HFFc6 (cell line): ENCODE measurements at places on chromosomes 5 and 9. TPM values are rescaled to one million over a fixed set of nuclear protein-coding genes. Genes with fewer than 3 reads are reported as not detected.

GRCh38 chr5:77638763-77639671 lies 504 bp upstream of the OTP start:
- no peak for DNase-seq

- DNase-seq, result peak; percentile 76
Observed at GRCh38 chr9:129174724-129175514, 3.1 kb downstream of the IER5L start.

CDC14B gene
- 12.4 to 14.3 TPM (median 14.3 TPM) in 3 replicates for total RNA-seq

WNT8A gene
- not detected in 3 replicates for total RNA-seq

IGIP gene
- 3.5 to 6.3 TPM (median 5.6 TPM) in 3 replicates for total RNA-seq

DNA sequence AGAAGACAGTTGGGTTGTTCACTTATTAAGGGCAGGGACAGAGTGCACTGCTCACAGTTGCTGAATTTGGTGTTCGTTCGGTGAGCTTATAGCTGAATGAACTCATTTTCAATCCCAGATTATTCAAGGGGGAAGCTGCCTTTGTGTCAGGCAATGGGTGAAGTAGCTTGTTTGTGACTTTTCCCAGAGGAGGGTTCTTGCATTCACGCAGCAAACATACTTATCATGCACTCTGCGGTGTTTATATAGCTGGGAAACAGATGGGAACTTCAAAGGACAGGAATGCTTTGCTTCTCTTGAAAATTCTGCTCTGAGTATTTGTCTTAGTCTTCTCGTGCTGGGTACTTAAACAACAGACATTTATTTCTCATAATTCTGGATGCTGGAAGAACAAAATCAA lies 64.7 kb upstream of the ABCA1 start:
- DNase-seq, result no peak

DNA sequence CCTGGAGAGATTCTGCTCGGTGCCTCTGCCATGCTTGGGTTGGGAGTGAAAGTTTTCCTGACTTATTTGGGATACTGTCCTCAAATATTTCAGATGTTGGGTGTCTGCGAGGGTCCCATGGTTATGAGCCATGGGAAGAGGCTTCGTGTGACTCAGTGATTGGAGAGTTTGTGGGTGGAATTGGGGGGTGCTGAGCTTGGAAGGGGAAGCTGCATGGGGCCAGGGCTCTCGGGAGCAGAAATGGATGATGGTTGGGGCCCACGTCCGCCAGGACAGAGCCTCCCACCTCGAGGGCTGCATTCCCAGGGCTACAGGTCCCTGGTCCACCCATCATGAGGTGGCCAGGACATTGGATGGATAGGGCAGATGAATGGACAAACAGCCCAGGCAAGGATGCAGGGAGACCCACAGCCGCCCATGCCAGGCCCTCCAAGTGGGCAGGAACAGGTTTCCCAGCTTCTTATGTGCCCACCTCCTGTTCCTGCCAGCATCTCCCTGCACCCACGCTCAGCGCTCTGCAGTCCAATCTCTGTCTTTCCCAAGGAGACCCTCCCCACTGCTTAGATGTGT lies 5.5 kb downstream of the OBP2B start:
- no peak for DNase-seq

DMGDH gene
- total RNA-seq, result 0.18 TPM in 1 of 3 replicates, not detected in the others

DNA sequence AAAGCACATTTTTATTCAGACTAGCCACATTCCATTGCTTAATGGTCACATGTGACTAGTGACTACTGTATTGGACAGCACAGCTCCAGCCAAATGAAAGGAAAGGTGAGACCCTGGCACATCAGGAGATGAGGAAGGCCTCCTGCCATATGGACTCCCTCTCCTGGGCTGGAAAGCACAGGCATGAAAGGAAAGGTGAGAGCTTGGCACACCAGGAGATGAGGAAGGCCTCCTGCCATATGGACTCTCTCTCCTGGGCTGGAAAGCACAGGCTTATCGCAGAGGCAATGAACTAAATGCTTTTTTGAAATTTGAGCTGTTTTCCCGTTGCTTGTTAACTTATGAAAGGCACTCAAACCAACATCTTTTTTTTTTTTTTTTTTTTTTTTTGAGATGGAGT lies 144.8 kb upstream of the SLC12A2 start:
- no peak for DNase-seq

GRCh38 chr5:90227683-90228082 lies 181.9 kb downstream of the CETN3 start:
- DNase-seq, result no peak

DNA sequence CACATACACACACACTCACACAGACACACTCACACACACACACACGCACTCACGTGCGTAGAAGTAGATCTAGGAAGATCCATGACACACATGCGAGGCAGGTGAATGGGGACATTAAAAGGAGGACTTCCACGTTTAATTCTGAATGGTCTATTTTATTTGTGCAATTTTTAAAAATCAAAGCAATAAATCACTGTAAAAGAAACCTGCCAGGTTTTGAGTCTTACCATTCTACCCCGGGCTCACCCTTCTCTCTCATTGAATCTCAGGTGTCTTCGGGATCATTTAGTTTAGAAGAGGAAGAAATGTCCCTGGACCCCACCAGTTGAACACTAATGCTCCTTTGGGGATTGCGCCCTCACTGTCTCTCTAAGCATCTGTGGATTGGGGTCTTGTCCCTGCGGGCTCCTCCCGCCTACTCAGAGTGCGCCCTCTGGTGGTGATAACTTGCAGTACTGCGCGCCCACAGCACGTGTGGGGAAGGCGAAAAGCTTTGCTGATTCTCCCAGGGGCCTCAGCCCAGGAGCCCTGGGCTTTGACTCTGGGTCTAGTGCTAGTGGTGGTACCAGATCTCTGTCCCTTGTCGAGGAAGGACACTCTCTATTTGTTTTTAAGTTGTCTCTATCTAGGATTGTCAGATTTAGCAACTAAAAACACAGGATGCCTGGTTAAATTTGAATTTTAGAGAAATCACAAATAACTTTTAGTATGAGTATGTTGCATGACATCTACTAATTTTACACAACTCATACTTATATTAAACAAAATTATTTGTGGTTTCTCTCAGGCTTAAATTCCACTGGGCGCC lies 34.8 kb downstream of the BOD1 start:
- DNase-seq, result no peak

DNA sequence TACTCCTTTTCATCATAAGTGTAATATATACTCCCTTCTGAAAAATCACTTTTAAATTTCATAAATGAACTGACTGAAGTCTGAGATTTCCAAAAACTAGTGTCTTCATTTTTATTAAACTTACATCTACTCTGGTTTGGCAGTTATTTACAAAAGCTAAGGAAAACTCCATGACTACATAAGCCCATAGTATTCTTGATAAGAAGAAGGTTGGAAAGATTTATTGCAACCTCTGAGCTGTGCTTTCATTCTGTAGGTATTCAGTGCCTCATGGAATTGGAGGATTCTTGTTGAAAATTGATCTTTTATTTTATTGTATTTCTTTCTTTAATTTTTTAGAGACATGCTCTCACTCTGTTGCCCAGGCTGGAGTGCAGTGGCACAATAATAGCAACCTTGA lies 41.7 kb downstream of the GNAQ start:
- DNase-seq, result no peak

DNA sequence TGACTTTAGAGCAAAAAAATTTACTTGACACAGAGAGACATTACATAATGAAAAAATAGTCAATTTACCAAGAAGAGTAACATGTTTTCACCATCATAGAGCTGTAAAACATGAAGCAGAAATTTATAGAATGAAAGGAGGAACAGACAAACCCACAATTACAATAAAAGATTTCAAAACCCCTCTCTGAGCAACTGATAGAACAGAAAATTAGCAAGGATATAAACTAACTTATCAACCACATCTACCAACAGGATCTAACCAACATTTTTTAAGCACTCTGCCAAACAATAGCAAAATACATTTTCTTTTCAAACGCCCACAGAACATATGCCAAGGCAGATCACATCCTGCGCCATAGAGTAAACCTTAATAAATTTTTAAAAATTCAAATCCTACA lies 17.9 kb downstream of the SLCO4C1 start:
- no peak for DNase-seq

DNA sequence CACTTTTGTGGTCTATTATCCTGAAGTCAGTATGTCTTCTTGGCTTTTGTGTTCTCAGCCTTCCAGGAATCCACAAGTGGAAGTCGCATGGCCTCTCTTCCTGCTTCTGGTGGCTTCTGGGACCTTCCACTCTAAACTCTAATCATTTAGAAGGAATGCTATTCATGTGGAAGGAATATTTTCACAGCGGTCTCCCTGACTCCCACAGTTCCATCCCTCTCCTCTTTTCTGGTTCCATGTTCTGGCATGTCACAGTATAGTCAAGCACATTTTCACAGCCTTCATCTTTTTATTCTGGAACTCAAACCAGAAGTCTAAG lies 7.3 kb upstream of the RAI14 start:
- DNase-seq, result no peak

DNA sequence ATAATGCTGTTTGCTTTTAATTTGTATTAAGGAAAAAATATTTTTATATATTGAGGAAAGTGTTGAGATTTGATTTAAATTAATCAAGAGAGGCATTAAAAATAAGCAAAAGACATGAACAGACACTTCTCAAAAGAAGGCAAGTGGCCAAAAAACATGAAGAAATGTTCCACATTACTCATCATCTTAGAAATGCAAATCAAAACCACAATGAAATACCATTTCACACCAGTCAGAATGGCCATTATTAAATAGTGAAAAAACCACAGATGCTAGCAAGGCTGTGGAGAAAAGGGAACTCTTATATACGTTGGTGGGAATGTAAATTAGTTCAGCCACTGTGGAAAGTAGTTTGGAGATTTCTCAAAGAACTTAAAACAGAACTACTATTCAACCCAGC lies 45.9 kb downstream of the RANBP17 start:
- peak; percentile 83 for DNase-seq

GRCh38 chr5:103476811-103477210 lies 85.8 kb downstream of the NUDT12 start:
- DNase-seq, result no peak

MLLT3 gene
- 18.4 to 25.2 TPM (median 23.5 TPM) in 3 replicates for total RNA-seq

PCDHGC4 gene
- 0.36 to 0.59 TPM (median 0.53 TPM) in 3 replicates for total RNA-seq

DNA sequence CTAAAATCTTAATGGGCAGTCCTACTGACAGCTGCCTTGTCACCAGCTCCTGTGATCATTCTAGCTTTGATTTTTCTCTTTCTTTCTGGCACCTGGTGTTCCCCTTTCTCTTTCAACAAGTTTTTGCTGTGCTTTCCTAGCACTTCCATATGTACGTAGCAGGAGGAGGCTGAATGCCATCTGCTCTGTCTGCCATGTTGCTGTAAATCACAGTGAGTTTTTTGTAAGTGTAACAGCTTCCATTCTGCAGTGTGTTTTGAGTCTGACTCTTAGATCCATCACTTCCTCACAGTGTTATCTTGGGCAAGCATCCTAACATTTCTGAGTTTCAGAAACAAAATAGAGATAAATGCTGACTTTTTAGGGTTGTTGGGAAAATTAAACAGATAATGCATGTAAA lies 247.9 kb downstream of the DOCK8 start:
- DNase-seq, result no peak

DNA sequence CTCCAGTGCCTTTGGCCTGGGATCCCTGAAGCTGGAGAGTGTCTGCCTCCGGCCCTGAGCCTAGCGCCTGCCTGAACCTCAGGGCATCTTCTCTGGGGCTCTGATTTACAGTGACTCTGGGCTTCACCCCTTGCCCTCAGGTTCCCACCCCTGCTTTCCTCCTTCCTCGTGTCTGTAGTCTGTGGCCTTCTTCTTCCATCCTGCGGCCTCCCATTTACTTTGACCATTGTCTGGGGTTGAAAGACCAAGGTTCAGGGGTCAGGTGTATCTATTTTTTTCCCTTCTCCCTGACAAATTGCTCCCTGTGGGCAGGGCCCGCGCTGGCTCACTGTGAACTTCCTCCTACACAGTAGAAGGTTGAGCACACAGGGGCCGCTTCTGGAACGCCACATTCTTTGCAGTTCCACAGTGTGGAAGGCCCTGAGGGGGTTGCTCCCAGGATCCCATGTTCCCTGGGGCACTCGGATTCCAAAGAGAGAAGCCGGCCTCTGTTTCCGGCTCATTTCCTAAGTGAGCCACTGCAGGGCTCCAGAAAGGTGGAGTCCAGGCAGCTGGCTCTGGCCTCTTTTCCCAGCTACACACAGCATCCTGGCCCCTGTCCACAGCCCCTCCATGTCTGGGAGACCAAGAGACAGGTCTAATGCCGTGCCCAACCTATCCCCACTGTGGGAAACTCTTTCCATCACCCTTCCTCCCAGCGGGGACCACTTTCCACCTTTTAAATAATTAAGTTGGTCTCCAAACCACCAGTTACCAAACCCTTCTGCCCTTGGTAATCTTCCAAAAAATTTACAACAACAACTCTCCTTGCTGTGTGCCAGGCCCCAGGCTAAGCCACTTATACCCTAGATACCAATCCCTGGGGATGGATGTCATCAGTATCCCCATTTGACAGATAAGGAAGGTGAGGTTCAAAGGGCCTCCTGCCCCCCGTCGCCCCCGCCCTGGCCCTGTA lies 140.3 kb upstream of the IER5L start:
- no peak for DNase-seq

DNA sequence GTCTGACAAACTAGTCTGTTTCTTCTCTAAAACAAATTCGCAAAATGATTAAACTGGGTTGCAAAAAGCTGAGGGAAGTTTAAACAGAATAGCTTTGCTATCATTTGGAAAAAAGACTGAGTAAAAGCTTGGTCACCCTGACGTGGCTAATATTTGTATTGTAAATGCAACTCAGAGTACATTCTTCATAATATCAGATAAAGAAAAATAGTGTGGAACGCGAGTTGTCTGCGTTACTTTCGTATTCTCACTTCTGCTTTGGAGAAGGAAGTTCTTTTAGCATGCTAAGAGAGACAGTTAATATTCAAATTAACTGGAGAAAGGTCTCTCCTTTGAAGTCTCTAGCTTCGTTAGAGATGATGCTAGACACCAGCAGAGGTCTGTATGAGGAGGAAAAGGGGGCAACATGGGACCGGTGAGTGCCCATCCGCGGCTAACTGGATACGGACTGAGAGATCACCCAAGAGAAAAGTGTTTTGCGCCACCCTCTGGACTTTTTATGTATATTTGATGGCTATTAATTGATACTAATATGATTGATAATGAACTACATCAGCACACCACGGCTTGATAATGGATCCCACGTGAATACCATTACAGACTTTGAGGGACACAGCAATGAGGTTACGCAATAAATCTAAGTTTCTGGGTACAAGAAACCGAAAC lies 2.9 kb upstream of the CNTRL start:
- peak; percentile 50 for DNase-seq

- no peak for DNase-seq
Observed at GRCh38 chr9:136670576-136671253, 8.0 kb downstream of the EGFL7 start.

DNA sequence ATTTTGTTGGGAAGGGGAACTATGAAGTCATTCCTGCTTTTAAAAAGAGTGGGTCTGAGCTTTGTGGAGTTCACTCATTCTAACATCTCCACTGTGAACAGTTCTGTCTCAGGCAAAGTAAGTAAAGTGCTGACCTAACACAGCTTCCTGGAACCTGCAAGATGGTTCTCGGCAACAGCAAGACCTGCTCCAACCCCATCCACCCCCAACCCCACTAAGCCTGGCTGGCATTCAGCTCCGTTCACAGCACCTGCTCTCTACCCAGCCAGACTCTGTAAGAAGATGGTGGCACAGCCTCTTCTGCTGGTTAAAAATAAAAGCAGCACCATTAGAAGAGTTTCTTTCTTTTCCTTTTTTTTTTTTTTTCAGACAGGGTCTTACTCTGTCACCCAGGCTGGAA lies 42.0 kb downstream of the EPB41L4B start:
- DNase-seq, result no peak
